Activated naive CD8-positive, alpha-beta T cell treated with anti-CD3 and anti-CD28 coated beads, Interleukin-2, amount 50 U/mL, for 16 hours (primary cell): ENCODE measurements at places on chromosomes 2 and 18.

DNA sequence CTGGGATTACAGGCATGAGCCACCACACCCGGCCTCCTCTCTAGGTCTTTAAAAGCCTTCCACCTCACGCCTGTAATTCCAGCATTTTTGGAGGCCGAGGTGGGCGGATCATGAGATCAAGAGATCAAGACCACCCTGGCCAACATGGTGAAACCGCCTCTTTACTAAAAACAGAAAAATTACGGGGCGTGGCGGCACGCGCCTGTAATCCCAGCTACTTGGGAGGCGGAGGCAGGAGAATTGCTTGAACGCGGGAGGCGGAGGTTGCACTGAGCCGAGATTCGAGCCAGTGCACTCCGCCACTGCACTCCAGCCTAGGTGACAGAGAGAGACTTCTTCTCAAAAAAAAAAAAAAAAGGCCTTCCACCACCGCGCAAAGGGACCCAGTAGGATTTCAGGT lies 1.3 kb upstream of the FAM117B start:
- DNase-seq = no peak

GRCh38 chr2:238726670-238727584 lies 121.0 kb upstream of the TWIST2 start:
- DNase-seq = no peak

- no peak for DNase-seq
Observed at GRCh38 chr2:198641161-198641560, 816.6 kb downstream of the SATB2 start.

- DNase-seq = no peak
Observed at GRCh38 chr2:238594796-238595749, 168.3 kb downstream of the ASB1 start.

DNA sequence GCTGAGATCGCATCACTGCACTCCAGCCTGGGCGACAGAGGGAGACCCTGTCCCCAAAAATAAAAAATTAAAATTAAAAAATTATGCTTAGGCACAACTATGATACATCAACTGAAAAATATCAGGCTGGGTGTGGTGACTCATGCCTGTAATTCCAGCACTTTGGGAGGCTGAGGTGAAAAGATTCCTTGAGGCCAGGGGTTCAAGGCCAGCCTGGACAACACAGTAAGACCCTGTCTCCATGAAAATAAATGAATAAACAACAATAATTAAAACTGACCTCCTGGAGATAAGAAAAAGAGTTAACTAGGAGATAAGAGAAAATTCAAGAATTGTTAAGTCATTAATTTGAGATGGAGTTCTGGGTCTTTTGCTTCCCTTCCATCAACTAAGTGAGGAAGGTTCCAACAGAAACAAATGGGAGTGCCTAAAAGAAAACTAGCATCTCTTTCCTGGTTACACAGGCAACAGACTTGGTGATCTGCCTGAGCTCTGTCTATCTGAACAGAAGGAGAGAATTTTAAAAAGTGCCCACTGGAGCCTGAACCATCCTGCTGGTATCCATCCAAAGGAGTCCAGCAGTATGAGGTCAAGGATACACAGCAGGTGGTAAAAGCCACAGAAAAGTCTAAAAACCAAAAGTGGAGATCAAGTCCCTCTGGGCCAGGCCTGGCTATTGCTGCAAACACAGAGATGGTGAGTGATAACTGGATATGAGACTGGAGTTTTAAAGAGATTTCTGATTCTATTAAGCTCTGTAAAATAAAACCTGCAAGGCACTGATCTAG lies 8.8 kb downstream of the PPM1G start:
- DNase-seq = no peak

- no peak for DNase-seq
Observed at GRCh38 chr18:49399003-49399402, 61.4 kb downstream of the DYM start.

- DNase-seq = no peak
Observed at GRCh38 chr2:191178806-191179514, 28.2 kb upstream of the STAT4 start.

GRCh38 chr2:14776216-14776615 lies 143.7 kb downstream of the LRATD1 start:
- DNase-seq = no peak

GRCh38 chr2:175011505-175011904 lies 6.3 kb upstream of the CHN1 start:
- DNase-seq = no peak

DNA sequence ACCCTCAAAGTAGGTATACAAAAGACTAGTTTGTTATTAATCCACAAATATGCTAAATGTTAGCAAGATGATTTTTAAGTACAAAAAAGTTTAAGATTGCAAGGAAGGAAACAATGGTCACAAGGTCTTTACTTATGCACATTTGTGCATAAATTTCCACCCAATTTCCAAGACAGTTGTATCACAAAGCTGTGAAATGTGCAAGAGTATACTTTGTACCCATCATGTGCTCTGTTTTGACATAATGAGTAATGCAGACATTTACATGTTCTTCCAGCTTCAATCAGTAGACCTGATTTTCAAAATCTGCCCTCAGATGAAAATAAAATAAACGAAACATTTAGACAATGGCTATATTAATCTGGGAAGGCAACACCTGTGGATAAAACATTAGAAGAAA lies 27.0 kb downstream of the SLC5A7 start:
- DNase-seq = no peak

GRCh38 chr2:18545384-18545783 lies 15.1 kb downstream of the RDH14 start:
- no peak for DNase-seq

DNA sequence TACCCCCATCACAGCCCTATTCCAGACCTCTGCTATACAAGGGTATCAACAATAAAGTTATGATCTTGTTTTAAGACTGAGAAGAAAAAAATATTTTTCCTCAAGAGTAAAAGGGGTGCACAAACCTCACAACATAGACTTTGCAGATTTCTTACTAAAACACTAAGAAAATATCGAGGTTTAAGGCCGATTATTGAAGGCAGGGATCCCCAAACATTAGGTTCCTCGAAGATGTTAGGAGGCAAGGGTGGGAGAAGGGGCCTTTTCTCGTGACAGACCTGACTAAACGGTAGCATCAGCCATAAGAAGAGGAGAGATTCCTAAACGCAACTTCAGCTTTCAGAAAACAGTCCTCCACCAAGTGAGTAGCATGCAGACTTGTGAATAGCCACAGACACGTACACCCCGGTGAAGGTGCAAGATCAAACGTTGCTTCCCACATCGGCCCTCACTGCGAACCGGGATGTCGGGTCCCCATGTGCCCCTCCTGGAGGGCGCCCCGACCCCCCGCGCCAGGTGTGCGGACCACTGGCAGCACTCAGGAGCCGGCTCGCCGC lies 678 bp downstream of the PIAS2 start:
- no peak for DNase-seq

GRCh38 chr2:207768168-207768865 lies 1.4 kb downstream of the FZD5 start:
- DNase-seq = no peak
